ENCODE measurements at places on chromosomes 2 and 18.

DNA sequence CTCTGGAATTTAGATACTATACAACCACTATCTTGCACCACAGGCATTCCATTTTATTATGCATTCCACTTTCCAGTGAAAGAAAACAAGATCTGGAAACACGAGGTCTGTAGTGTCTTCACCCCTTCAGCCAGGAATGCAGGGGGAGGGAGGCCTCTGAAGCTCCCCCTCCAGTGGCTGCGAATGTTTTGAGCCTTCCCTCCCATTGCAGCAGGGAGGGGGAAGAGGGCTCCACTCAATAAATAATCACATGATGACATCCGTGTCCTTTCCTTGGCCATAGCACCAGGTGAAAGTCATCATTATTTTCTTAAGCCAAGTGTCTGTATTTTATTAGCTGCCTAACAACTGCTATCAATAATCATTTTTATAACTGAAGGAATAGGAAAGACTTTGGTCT lies 38.6 kb downstream of the ALPK2 start:
- DNase-seq, result peak; percentile 14

DNA sequence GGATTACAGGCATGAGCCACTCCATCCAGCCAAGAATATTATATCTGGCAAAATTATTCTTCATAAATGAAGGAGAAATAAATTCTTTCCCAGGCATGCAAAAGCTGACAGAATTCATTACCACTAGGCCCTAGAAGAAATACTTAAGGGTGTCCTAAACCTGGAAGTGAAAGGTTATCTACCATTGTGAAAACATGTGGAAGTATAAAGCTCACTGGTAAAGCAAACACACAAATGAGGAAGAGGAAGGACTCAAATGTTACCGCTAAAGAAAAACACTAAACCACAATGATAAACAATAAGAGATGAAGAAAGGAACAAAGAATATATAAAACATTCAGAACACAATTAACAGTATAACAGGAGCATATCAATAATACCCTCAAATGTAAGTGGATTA lies 171.8 kb downstream of the CAMKMT start:
- no peak for DNase-seq

- no peak for DNase-seq
These were observed 2.4 kb downstream of the C2orf42 start for GRCh38 chr2:70188460-70188859.

GRCh38 chr2:43943323-43943722 lies 52.5 kb downstream of the LRPPRC start:
- no peak for DNase-seq

GRCh38 chr2:133303150-133303549 lies 265.1 kb downstream of the NCKAP5 start:
- DNase-seq, result no peak

DNA sequence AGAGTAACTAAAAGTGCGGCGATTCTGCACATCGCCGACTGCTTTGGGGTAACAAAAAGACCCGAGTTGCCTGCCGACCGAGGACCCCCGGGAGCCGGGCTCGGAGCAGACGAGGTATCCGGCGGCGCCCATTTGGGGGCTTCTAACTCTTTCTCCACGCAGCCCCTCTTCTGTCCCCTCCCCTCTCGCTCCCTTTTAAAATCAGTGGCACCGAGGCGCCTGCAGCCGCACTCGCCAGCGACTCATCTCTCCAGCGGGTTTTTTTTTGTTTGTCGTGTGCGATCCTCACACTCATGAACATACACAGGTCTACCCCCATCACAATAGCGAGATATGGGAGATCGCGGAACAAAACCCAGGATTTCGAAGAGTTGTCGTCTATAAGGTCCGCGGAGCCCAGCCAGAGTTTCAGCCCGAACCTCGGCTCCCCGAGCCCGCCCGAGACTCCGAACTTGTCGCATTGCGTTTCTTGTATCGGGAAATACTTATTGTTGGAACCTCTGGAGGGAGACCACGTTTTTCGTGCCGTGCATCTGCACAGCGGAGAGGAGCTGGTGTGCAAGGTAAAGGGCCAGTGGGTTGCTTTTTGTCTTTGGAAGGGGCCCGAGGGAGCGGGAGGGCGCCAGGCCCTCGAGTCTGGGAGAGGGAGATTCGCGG lies 1.4 kb downstream of the TRIB2 start:
- DNase-seq, result peak; percentile 67

GRCh38 chr2:148486655-148487054 lies 157.9 kb upstream of the EPC2 start:
- no peak for DNase-seq
